ENCODE measurements at places on chromosomes 16 and 17.

DNA sequence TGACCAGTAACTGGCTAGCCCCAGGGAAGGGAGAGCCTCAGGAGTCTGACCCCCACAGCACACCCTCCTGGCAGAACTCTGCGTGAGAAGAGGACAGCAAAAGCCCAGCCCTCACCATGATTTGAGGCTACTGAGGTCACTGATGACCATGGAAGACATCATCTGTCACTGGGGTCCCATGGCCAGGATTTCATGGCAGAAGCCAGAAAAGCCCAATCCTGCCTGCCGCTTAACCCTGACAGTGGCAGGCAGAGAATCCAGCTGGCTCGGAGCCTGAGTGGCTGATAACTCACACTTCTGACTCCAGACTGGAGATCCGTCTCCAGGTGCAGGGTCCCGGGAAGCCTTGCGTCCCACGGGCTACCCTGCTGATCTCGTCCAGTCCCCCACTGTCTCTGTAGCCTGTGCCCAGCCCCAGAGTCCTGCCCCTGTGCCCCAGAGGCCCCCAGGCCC is 17.5 kb downstream of the GRIN2C start:
- DNase-seq: no peak

DNA sequence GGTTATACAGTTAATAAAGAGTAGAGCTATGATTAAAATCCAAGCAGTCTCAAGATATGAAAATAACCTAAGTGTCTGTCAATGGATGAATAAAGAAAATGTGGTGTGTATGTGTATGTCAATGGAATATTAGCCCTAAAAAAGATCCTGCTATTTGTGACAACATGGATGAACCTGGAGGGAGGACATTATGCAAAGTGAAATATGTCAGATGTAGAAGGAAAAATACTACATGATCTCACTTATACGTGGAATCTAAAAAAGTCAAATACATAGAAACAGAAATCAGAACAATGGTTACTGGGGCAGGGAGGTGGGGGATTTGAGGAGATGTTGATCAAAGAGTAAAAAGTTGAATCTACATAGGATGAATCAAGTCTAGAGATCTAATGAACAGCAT is 20.4 kb downstream of the BRIP1 start:
- DNase-seq: no peak

GRCh38 chr16:86823888-86824671 is 245.7 kb downstream of the FOXL1 start:
- no peak for DNase-seq

GRCh38 chr17:72120642-72121163 is at the start of gene SOX9:
SOX9 (plus strand) TSS chr17:72121020; CDS start chr17:72121392, 372 bp downstream.
- DNase-seq: no peak

DNA sequence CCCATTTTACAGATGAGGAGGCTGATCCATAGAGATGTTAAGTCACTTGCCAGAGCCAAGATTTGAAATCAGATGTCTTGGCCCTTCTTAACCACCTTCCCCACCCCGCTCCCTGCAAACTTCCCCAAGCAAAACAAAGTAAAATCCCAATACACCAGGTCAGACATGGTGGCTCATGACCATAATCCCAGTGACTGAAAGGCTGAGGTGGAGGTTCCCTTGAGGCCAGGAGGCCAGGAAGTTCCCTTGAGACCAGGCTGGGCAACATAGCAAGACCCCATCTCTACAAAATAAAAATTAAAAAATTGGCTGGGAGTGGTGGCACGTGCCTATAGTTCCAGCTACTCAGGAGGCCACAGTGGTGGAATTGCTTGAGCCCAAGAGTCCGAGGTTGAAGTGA is 28.9 kb upstream of the CSNK2A2 start:
- no peak for DNase-seq

GRCh38 chr16:50120711-50121110 is 32.4 kb upstream of the TENT4B start:
- no peak for DNase-seq

DNA sequence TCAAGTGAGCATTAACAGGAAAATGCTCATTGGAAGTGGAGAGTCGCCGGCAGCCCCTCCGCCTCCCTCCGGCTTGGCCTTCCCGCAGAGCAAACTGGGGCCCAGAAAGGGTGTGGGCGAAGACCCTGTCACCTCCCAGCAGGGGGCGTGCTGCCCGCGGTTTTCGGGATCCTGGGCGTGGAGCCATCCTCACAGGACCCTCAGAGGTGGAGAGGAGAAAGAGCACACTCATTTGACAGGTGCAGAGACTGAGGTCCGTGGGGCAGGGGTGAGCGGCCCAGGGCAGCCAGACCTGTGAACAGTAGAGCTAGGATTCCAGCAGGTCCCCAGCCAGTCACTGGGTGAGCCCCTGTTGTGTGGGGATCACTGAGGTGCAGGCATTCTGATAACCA is 1002.9 kb downstream of the KCNJ18 start:
- no peak for DNase-seq

DNA sequence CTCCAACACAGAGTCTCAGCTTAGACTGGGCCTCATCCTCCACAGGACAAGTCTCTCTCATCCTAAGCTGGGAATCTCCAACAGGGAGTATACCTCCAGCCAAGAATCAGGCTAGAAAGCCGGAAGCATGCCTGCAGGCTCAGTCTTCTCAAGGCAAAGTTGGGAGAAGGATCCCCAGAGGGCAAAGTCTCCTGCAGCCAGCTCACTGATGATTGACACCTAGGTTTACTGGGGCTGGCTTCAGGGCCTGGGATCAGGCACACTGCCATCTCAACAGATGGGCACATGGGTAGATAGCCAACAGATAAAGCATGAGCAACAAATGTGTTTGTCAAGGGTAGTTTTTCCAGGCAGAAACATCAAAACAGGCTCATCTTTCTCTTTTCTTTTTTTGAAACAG is 56.1 kb upstream of the TOX3 start:
- DNase-seq: no peak

- no peak for DNase-seq
These were observed 432.6 kb downstream of the TOX3 start for GRCh38 chr16:52114379-52114778.

- DNase-seq: no peak
These were observed 218.7 kb downstream of the GSG1L start for GRCh38 chr16:27844826-27845225.

DNA sequence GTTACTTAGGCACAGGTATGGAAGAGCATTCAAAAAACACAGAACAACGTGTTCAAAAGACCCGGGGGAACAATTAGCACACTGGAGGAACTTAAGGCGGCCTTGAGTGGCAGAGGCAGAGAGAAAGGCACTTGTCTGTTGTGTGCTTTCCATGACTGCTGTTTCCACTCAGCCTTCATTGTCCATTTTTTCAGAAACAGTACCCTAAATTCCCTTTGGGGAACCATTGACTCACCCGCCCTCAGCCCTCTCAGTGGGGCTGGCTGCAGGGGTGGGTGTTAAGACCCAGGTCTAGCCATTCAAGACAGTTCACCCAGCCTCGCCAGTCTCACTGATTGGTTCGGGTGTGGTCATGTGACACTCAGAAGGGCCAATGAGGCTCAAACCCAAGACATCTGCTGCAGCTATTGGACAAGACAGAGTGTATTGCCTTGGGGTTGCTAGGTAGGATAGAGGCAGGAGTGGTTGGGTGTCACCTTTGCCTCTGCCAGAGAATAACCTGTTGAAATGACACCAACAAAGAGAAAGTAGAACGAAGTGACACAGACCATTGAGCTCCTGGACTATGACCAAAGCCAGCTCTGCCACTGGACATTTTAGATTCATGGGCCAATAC is 19.6 kb upstream of the CEP20 start:
- DNase-seq: peak; percentile 13

DNA sequence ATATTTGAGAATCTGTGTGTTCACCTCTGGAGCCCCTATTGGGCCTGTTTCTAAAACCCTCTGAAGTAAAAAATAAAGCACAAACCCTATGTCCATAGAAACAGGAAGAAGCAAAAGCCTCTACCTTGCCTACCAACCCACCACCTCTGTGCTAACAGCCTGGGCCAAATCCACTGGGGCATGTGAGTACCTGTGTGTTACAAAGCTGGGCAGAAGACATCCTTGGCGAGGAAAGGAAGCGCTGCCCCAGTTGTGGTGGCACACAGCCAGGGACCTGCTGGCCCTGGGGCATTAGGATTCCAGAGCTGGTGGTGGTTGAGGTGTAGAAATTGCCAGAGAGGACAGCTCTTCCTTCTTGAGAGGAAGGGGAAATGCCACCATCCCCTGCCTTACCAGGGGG is 30.0 kb downstream of the MYO18A start:
- peak; percentile 46 for DNase-seq

DNA sequence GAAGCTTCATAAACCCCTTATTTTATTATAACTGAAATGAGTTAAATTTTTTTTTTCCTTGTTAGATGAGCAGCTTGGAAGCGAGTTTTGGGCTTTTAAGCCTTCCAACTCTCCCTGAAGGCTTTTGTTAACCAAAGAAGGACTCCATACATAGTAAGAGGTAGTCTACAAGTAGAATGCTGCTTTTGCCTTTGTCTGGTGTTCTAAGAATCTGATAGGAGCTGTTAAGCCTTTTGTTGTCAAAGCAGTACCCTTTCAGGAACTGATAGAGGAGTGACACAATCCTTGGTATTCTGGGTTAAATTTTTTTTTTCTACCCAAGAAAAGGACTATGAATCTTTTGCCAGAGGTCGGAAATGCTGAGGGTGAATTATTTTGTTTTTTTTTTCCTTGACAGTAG is 26.1 kb downstream of the MAP2K4 start:
- no peak for DNase-seq

- no peak for DNase-seq
These were observed 178.5 kb upstream of the RPL38 start for GRCh38 chr17:74024871-74025531.

DNA sequence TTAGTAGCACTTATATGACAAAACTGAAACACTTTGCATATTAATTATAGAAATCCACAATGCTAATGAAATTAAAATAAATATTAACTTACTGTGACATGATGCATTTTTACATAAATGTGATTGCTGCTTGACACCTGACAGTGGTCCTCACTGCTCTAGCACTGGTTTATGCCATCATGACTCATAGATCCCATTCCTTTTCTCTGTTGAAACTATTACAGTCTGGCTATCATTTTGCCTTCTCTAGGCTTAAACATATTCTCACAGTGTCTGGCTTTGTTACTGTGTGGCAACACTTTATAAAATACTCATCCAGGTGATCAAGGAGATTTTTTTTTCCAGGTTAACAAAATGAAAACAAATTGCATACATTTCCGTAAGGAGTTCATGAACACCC is 108.0 kb downstream of the MRTFB start:
- no peak for DNase-seq

DNA sequence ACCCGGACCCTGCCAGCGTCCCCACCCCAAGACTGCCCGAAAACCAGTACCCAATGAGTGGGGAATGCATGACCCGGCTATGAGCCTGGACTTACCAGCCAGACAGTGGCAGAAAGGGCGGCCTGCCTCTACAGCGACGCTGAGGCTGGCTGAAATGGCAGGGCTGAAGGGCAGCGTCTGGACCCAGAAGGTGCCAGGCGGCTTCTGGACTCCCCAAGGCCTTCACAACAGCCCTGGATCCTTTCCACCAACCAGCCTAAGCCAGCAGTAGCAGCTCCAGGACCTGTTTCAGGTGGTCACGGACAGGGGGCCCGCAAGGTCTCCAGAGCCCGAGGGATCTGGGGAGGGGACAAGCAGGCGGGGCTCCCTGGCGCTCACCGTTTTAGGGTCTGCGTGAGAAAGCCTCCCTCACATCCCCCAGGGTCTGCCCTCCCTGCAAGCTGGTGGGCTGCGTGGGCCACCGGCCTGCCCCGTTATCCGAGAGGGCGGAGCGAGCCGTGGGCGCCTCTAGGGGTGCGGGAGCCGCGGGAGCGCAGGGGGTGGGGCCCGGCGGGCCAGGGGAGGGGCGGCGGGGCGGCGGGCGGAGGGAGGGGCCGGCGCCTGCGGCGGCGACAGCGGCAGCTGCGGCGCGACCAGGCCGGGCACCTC is at the start of gene RIPOR1:
Gene RIPOR1 (plus strand): TSS at position 608 of the 648 bp plus-strand sequence. CDS start 9,618 bp downstream, outside the sequence.
- peak; percentile 29 for DNase-seq

DNA sequence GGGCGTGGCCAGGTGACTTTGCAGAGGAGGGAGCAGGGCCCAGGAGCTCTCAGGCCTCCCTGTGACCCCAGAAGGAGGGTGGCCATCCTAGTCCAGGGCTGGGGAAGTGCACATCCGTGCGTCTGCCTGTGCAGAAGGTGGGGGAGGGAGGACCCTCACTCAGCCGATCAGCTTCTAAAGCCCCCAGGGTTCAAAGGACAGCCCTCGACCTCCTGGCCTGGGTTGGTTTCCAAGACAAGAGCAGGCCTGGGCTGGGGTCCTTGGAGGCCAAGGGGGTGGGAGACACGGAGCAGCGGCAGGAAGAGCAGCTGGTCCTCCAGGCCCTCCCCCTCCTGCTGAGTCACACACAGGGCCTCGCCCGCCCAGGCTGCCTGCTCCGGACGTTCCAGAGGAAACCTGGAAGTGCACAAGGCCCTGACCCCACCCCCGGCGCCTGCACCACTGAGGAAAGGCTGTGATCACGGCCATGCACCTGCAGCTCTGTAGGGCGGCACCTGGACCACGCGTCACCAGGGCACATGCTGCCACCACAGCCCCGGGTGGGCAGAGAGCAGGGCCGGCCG is 67.1 kb upstream of the ZNF469 start:
- no peak for DNase-seq

GRCh38 chr17:19376811-19377210 is 1.5 kb upstream of the MAPK7 start:
- DNase-seq: no peak

- DNase-seq: no peak
These were observed at the start of gene JPH3 for GRCh38 chr16:87602001-87602775. JPH3 (plus strand) TSS chr16:87602508; CDS start chr16:87603147, 639 bp downstream.

- DNase-seq: peak; percentile 1
These were observed 2.9 kb upstream of the MAP1LC3B start for GRCh38 chr16:87389245-87389644.

GRCh38 chr17:16351831-16352230 is 1.4 kb downstream of the CENPV start:
- no peak for DNase-seq

GRCh38 chr16:87864331-87864989 is 4.8 kb downstream of the SLC7A5 start:
- DNase-seq: no peak

DNA sequence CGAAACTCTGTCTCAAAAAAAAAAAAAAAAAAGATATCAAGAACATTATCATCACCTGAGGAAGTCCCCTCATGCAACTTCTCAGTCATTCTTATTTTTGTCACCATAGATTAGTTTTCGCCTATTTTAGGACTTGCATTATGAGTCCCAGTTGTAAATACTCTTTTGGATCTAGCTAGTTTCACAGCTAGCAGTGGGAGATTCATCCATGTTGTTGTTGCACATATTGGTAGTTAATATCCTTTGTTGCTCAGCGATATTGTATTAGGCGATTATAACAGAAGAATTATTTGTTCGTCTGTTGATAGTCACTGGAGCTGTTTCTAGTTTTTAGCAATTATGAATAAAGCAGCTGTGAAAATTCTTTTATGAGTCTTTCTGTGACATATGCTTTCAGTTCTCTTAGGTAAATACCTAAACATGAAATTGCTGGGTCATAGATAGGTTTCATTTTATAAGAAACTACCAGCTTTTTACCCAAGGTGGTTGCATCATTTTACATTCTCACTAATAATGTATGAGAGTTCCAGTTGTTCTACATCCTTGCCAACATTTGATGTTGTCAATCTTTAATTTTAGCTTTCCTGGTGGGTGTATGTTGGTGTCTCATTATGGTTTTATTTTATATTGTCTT is 40.7 kb upstream of the MAP3K14 start:
- DNase-seq: no peak

Measured in HL-60 (cell line).